ENCODE measurements at places on chromosomes 7 and 10.
A peak's percentile ranks its signal among the peaks of the same experiment; 100 is the strongest.

DNA sequence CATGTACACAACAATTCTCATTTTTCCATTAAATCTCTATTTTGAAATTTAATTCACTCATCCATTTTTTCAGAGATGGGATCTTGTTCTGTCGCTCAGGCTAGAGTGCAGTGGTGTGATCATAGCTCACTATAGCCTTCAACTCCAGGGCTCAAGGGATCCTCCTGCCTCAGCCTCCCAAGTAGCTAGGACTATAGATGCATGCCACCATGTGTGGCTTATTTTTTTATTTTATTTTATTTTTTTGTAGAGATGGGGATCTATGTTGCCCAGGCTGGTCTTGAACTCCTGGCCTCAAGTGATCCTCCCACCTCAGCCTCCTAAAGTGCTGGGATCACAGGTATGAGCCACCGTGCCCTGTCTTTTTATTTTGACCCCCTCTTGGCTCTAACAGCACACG, 203.8 kb upstream of the KLF14 start:
- DNase-seq: peak; percentile 58

GRCh38 chr10:20363684-20364083, 533.4 kb downstream of the NEBL start:
- DNase-seq: no peak

DNA sequence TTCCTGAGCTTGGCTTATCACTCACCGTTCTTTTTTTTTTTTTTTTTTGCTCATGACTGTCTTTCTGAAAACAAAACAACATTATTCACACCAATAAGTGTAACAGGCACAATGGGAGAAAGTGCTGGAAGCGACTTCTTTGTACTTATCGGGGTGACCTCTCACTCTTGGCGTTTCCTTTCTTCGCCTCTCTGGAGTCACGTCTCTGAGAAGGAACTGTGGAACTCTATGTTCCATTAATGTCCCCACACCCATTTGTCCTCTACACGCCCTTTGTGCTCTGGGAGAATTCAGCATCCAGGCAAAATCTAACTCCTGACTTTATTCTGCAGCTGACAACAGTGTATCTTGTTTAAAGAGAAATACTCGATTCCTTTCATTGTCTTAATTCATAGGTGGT, 70.8 kb upstream of the FAM204A start:
- DNase-seq: no peak

DNA sequence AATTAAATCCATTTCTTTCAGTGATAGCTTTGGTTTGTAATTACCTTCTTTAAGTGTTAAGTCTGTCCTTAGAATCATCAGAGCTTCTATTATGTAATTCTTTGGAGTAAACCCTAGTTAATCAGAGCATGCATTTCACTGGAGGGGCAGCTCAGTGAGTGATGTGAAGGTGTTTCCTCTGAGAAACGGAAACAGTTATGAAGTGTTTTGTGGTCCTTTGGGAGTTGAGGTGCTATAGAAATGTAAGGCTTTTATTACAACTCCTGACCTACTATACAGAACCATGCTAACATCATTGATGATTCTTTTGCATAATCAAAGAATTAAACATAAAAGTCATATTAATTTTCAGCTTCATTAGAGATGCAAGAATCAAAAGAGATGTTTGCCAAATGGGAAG, 141.5 kb downstream of the EXOC4 start:
- DNase-seq: no peak

GRCh38 chr10:31582365-31583052, 263.5 kb downstream of the ZEB1 start:
- DNase-seq: no peak

DNA sequence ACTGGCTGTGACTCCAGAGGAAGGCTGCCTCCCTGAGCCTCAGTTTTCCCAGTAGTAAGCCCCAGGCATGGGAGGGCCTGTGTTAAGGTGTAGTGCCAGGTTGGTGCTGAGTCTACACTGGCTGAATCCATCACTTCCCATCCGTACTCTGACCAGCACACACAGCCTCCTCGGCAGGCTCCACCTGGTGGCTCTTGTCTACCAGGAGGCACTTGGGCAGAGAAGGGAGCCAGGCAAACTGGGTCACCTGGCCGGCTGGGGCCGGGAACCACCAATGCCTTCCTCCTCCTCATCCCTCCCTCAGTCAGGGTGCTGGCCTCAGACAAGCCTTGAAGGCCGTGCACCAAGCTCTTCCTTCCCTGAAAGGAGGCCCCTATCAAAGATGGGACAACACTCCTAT, 75.7 kb downstream of the CHST15 start:
- no peak for DNase-seq

GRCh38 chr7:117113871-117114270, 160.6 kb downstream of the ST7 start:
- DNase-seq: no peak

- no peak for DNase-seq
Observed at GRCh38 chr10:124219062-124219461, 125.7 kb upstream of the CHST15 start.

GRCh38 chr10:120012566-120012965, 120.0 kb downstream of the SEC23IP start:
- no peak for DNase-seq

DNA sequence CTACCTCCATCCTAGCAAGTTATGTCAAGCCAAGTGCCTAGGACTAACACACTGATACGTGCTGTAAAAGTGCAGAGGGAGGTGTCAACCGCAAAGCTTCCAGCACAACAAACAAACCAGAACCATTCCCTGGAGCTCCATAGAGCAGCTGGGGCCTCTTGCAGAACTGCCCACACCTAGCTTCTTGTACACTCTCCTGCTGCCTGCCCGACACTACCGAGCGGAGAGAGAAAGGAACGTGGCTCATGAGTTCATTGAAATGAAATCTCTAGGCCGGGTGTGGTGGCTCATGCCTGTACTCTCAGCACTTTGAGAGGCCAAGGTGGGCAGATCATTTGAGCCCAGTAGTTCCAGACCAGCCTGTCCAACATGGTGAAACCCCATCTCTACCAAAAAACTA, 73.5 kb downstream of the MKI67 start:
- DNase-seq: peak; percentile 37

DNA sequence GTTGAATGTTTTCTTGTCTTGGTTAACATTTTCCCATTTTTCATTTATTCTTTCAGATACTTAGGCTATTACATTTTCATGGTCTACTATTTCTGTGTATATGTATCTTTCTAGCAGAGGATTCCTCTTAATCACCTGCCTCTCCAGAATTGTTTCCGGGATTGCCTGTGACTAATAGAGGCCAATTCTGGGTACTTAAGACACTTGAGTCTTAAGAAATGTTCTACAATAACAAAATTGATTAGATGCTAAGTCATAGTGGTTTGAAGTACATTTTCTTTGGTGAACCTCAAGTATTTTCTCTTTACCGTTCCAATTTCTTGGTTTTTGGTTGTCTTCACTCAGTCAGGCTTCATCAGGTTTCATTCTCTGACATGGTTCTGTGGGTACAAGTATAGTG, 26.4 kb downstream of the BBS9 start:
- no peak for DNase-seq

DNA sequence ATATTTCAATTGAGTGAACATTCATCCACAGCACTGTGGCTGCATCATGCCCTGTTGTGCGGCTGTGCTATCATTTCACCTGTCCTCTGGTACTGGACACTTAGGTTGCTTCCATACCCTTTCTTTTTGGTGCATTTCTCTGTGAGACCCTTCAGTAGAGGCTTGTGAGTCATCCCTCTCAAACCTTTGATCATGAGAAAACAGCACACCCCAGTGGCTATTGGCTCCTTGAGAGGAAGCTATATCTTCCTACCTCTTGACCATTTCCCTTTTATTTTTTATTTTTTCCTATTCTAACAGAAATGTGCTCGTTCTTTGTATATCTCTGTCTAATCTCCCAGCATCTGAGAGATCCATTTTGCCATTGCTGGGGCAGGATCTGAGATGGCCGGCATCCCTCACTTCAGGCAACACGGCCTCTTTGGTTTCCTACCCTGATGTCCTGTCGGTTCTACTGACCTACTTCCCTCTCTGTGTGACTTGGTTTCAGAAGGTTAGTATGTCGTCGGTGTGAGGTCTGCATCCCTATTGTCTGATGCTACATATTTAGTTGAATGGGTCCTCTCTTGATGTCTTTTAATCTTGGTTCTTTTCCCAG, 23.8 kb upstream of the PIK3AP1 start:
- DNase-seq: no peak

DNA sequence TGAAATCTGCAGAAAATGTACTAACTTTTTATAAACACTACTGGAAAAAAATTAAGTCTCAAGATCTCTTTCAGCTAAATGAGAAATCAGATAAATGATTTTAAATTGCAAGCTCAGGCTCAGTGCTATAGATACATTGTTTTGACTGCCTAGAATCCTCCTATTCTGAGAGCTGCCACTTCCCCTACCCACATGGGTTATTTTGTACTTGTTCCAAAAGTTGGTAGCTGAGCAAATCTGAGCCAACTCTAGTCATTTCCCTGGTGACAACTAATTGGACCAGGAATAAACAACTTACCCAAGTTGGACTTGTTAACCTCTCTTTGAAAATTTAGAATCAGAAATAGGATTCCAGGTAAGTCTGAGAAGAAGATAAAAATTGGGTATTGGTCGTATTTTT, 202.1 kb downstream of the MBL2 start:
- no peak for DNase-seq

DNA sequence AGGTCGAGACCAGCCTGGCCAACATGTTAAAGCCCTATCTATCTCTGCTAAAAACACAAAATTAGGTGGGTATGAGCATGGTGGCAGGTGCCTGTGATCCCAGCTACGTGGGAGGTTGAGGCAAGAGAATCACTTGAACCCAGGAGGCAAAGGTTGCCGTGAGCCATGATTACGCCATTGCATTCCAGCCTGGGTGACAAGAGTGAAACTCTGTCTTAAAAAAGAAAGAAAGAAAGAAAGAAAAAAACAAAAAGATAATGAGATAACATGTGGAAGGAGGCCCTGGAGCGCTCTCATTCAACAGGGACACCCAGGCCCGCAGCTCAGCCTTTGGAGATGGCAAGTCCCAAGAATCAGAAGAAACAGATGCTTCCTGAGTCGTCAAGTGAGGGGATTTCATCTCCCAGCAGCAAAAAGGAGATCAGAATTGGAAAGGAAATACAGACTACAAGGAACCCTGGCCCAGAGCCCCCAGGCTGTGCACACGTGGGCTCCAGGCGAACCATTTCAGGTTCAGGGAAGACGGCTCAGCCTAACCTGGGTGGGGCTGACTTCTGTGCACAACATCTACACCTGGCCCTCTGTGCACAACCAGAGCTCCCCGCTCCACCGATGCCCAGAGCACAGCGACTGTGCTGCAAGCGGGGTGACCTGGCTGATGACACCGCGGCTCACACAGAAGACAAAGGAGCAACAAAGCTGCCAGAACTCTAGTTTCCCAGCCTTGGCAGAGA, 33.3 kb downstream of the GNA12 start:
- DNase-seq: peak; percentile 44

- no peak for DNase-seq
Observed at GRCh38 chr10:49207936-49208487, 19.8 kb upstream of the TMEM273 start.

DNA sequence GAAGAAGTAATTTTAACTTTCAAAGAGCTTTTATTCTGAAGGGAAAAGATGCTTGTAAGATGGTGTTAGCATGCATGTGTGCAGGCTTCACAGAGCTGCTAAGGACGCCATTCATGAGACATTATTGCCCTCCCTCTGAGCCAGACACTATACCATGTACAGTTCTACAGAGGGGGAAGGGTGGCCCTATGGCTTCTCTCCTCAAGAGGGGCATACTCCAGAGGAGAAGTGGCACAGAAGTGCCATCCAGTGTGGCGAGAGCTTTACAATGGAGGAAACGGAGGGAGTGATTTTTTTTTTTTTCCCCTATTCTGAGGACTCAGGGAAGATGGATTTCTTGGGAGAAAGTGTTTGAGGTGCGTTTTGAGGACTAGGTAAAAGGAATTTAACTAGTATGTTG, 119.5 kb downstream of the BICC1 start:
- DNase-seq: no peak

DNA sequence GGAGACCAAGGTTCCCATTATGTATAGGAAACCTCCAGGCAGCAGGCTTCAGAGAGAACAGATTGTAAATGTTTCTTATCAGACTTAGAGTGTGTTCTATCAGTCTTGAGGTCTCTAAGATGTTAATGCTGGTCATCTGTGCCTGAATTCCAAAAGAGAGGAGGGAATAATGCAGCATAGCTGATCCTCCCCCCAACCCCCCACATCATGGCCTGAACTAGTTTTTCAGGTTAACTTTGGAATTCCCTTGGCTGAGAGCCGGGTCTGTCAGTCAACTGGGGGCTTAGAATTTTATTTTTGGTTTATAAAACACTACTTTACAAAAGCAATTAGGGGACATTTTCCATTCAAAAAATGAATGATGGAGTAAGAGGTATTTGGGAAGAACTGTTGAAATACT, 184.3 kb downstream of the NEBL start:
- DNase-seq: no peak

- peak; percentile 57 for DNase-seq
Observed at GRCh38 chr7:155533120-155533826, 13.1 kb downstream of the CNPY1 start.

GRCh38 chr7:92221766-92222165, 23.9 kb downstream of the KRIT1 start:
- no peak for DNase-seq

DNA sequence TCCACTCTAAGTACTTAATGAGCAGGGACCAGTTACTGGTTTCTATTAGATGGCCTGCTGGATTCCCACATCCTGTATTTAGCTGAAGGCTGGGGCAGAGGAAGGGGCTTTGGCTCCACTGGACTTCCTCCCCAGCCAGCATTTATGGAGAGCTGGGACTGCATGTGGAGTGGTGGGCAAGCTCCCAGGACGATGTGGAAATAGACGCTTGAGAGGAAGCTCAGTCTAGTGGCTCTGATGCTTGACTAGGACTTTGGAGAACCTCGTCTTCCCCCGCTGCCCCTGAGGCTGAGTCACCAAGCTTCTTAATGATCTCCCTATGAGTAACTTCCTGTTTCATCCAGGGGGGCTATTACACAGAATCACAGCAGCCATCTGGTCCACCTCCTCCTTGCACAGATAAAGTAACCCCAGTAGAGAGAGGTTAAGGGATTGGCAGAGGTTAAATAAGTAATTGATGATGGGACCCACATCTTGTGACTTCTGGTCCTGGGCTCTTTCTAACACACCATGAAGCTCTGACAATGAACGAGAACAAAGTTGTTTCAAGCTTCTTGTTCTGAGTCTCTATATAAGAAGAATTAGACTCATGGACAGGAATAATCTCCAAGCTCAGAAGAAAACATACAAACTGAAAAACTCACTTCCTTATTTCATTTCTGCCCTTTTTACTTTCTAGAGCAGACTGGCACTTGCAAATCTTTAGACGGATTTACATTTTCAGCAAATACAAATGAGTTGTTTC, 126.2 kb downstream of the PRPF18 start:
- DNase-seq: no peak

DNA sequence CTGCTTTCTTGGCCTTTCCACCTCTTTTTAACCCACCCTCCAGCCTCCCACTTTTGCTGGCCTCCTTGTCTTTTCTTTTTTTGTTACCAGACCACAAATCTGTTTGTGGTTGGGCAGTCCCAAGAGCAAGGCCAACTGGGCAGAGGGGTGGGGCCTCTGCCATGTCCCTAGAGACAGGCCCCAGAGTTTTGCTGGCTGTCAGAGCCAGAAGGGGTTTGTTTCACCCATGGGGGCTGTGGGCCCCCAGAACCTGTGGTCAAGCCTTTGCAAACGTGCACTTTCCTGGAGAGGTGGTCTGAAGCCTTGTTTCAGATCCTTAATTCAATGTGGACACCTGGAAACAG, 10.3 kb downstream of the ZMIZ1 start:
- no peak for DNase-seq

- DNase-seq: no peak
Observed at GRCh38 chr7:71191771-71192170, 59.8 kb downstream of the GALNT17 start.
